GM04503 (cell line): ENCODE measurements at places on chromosomes 1 and 21.

DNA sequence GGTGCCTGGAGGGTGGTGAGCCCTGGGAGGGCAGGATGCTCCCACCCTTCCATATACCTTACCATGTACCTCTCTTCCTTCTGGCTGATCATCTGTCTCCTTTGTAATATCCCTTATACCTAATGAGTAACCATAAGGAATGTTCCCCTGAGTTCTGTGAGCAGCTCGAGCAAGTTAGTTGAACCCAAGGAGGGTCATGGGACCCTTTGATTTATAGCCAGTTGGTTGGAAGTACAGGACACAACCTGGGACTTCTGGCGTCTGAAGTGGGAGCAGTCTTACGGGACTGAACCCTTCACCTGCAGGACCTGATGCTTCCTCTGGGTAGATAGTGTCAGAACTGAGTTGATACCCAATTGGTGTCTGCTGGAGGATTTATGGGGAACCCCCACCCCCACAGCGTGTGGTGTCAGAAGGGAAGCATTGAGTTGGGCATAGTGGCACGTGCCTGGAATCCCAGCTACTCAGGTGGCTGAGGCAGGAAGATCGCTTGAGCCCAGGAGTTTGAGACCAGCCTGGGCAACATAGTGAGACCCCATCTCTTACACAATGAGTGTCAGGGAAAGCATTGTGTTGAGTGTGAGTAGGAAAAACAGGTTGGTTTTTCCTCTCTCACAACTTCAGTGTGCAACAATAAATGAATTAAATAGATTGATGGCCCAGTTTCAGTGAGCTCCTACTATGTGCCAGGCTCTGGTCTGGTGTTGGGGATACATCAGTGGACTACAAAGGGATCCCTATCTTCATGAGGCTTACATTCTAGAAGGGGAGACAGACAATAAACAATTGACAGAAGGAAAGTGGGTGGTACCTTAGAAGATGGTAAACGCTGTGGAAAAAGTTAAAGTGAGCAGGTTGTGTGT lies 16.0 kb downstream of the DNAJC16 start:
- DNase-seq = no peak

- DNase-seq = peak; percentile 9
Observed at GRCh38 chr1:184457500-184457899, 70.7 kb downstream of the C1orf21 start.

- no peak for DNase-seq
Observed at GRCh38 chr21:36916718-36917117, 49.8 kb downstream of the HLCS start.

GRCh38 chr21:33834801-33835500 lies 80.7 kb downstream of the ATP5PO start:
- no peak for DNase-seq

GRCh38 chr1:119715542-119715941 lies 3.8 kb downstream of the PHGDH start:
- DNase-seq = no peak

DNA sequence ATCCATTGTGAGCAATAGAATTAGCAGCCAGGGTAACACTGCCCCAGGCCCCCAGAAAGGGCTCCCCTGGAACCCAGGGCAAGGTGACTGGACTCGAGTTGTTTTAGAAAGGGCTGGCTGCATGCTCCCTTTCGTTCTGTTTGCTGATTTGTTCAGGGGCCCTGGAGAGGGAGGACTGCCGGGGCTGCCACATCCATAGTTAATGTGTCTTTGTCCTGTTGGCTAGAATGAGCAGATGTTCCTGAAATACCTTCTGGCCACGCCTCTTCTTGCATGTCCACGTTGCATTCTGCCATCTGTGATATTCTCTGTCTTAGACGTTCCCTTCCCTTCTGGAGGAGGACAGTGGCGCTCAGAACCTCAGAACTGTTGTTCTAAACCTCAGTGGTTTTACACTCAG lies 118.8 kb downstream of the AJAP1 start:
- no peak for DNase-seq

- no peak for DNase-seq
Observed at GRCh38 chr1:201599548-201599947, 60.6 kb downstream of the NAV1 start.

DNA sequence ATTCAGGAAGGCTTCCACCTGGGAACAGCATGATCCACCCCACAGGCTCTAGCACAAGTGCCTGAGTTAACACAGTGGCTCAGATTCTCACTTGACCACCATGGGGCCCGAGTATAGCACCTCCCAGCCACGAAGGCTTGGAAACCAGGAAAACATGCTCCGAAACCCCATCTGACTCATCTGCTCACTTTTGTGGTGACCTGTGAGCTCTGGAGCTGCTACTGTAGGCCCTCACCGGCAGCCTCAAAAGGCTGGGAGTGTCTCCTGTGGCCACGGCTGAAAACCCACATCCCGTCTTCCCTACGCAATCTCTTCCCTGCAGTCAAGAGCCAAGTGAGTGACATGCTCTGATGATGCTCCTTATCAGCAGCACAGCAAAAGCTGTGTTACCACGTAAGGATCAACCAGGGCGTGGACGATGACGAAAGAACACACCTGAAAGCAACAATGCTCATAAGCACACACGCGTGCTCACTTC lies 81.4 kb downstream of the TGFBR3 start:
- no peak for DNase-seq

DNA sequence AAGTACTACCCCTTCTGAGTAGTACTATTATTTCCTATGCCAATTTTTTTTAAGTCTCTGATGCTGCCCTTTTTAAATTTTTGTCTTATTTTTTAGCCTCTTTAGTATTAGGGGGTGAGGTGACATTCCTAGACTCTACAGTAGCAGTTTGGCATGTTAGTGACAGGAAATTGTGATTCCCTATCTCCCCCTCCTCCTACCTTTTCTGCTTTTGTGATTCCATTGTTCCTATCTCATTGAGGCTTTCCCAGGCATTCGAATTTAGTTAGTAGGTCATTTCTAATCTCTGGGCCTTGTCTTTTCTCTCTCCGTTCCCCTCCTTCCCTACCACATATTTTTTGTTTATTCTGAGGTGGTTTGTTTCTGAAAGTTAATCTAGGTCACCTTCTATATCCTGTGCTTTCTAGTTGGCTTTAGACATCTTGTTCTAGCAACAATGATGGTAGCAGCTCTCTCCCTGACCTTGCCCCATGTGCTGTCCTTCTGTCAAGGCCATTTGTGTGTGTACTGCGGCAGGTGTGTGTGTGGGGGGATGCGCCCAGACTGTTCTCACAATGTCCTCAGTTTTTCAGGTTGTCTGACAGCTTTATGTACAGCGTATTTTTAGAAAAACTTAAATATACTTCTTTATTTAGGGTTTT lies 21.5 kb downstream of the SEMA6C start:
- no peak for DNase-seq

- no peak for DNase-seq
Observed at GRCh38 chr1:177848577-177848976, 121.3 kb downstream of the SEC16B start.

GRCh38 chr1:199472978-199473377 lies 554.5 kb upstream of the NR5A2 start:
- DNase-seq = no peak

DNA sequence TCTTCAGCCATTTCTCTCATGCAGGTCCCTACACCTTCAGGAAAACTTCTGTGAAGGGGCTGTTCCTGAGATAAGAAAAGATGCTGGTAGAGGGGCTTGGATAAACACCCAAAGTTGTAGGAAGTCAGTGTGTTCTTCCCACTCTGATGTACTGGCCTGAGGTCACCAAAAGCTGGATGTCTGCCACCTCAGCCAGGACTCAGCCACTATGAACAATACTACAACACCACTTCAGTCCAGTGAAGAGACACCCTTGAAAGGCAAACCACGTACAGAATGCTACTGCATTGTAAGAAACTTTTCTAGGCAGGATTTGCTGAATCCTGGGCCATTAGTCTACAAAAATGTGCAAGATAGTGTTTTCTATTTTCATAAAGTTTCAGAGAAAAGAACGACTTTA lies 2.4 kb downstream of the PTPN14 start:
- DNase-seq = no peak

GRCh38 chr21:41024746-41025254 lies 143.2 kb upstream of the BACE2 start:
- no peak for DNase-seq

GRCh38 chr21:16891821-16892220 lies 621.0 kb upstream of the CXADR start:
- peak; percentile 39 for DNase-seq

DNA sequence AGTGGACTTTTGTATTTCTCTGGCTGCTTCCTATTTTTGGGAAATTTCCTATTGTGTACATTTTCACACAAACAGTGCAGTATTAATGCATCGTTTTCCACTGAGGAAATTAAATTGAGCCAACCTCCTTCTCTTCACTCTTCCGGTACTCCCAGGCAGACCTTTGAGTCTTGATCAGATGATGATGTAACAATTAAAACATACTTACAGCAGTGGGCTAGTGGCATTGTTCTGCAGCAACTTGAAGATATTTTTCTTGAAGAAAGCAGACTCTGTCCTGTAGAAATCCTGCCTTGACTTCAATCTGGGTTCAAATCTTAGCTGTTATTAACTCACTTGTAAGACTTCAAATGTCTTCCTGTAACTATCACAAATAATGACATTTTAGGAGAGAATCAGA lies 19.0 kb upstream of the TMEM200B start:
- no peak for DNase-seq

DNA sequence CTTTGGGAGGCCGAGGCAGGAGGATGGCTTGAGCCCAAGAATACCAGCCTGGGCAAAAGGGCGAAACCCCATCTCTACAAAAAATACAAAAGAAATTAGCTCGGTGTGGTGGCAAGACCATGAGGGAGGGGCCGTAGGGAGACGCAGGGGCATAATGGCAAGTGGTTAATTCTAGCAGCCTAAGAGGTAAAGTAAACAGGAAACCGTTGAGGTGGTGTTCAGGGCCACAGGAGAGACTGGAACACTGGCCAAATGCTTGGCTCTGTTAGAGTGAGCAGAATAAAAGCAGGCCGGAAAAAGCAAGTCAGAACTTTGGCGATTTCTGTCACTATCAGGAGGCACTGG lies 89.2 kb downstream of the RIPK4 start:
- DNase-seq = no peak

DNA sequence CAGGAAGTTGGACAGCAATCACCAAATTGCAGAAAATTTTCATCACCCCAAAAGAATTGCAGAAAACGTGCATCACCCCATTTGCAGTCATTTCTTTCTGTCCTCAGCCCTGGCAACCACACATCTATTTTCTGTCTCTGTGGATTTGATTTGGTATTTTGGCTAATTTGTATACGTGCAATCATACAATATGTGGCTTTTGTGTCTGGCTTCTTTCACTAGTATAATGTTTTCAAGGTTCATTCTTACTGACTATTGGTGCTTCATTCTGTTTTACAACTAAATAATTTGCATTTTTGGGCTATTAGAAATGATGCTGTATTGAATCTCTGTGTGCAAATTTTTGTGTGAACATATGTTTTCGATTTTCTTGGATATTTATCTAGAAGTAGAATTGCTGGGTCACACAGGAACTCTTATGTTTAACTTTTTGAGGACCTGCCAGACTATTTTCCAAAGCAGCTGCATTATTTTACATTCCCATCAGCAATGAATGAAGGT lies 24.8 kb upstream of the PRDM2 start:
- DNase-seq = peak; percentile 66

- DNase-seq = no peak
Observed at GRCh38 chr1:4108331-4108730, 208.3 kb upstream of the C1orf174 start.

DNA sequence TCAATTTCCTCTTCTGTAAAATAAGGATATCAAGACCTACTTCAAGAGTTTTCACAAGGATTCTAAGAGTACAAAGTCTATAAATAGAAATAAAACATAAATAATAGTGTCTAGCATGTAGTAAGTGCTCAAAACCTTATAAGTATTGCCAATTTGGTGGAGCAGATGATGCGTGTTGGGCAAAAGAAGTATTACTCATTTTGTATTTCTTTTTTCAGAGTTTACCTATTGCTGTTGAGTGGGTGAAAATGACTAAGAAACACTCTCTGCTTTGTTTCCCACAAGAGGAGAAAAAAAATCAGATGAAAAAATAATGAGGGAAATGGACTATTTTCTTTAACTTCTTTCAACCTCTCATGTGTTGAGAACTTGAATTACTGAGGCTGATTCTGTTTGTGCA lies 103.3 kb upstream of the KCNK2 start:
- no peak for DNase-seq

DNA sequence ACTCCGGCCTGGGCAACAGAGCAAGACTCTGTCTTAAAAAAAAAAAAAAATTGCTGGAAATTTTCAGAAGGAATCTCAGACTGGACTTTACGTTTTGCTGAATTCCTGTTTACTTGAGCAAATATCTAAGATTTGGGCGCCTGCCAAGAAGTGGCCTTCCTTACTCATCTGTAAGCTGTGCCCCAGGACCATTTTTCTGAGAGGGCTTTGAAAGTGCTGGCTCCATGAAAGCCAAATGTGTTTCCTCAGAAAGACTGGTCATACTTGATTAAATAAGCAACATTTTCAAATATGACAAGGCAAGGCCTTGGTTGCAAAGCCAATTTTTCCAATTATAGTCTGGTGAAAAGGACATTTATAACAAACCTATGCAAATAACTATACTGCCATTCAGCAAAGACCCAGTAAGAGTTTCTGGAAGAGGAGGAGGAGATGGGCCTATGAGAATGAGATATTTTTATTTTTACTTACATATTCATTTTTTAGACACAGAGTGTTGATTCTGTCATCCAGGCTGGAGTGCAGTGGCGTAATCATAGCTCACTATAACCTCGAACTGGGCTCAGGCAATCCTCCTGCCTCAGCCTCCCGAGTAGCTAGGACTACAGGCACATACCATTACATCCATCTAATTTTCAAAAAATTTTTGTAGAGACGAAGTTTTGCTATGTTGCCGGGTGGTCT lies 56.3 kb upstream of the HTR1D start:
- DNase-seq = peak; percentile 41

DNA sequence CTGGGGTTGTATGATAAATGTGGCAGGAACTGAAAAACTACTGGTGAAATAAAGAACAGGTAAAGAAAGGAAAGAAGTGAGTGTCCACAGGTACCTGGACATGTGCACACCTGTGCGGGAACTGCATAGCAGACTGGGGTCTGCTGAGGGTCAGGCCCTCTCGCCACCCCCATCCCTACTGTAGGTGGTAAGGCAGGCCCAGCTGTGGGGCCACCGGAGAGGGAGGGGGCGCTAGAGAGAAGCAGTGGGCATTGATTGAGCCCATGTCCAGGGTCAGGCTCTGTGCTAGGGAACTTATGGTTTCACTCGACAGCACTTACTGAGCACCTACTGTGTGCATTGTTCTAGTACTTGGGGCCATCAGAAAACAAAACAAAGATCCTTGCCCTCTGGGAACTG lies 400.5 kb downstream of the MATN1 start:
- no peak for DNase-seq

DNA sequence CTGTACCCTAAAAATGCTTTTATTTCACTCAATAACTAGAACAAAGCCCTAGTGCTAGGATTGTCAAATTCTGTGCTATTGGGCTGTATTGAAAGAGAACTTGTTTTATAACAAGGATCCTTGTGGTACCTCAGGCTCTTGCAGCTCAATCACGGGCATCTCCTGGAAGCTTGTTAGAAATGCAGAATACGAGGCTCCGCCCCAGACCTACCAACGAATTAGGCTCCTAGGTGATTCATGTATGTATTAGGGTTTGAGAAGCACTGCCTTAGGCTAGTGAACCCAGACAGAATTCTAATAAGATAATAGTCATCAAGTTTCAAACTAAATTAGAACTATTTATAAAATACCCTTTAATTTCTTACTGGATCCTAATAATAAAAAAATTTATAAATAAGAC lies 45.6 kb downstream of the ZZZ3 start:
- DNase-seq = no peak
